ENCODE measurements at places on chromosomes 6 and 20.

DNA sequence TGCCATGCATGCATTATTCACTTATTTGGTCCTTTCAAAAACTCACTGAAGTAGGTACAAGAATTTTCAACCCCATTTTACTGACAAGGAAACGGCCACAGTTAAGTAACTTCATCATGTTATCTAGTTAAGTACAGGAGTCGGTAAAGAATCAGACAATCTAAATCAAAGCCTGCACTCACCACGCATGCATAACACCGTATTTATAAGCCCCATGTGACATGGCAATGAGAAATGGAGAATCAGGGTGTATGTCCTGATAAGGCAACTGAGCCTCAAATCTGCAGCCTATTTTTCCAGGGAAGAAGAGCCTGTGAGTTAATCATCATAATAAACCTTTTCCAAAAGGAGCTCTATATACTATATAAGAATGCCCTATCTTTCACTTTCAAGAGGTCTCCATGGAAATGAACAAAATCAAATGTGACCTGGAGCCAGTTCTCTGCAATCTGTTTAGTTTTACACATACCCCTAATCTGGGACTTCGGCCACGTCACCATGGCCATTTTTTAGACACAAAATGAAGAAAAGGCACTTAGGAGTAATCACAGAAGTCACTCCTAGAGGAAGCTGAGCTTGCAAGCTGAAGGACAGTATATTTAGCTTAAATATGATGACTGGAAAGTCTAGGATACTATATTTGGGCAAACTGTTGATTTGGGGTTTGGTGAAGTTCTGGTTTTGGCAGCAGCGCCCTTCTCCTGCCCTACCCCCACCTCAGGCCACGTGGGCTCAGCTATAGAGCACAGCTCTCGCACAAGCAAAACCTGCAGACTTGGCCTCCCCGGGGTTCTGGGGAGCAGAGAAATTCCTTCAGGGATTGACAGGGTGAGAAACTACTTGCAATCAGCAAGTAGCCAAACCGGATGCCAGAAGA lies 19.2 kb downstream of the TRAM2 start:
- DNase-seq = no peak

GRCh38 chr6:95777338-95777737 lies 200.0 kb downstream of the MANEA start:
- DNase-seq = no peak

GRCh38 chr6:15143086-15143485 lies 102.8 kb upstream of the JARID2 start:
- no peak for DNase-seq

GRCh38 chr6:170182781-170183120 lies 108.1 kb downstream of the DLL1 start:
- no peak for DNase-seq

DNA sequence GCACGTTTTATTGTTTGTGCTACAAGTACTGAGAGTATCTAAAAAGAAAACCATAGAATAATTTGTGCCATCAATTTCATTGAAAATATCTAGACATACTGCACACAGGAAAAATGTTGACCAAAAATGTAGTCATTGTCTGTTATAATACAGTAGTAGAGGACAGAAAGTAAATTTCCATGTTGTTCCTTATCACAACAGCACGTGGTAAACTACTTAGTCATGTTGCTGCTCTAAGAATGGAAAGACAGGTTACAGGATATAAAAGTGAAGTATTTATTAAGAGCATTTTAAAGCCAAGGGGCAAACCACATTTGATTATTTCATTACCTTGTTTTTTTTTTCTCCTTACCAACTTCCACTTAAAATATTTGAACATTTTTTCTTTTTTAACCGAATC lies 89.0 kb upstream of the CEP85L start:
- no peak for DNase-seq

GRCh38 chr20:38805502-38805957 lies at the start of gene PPP1R16B:
TSS of gene PPP1R16B (plus strand) at chr20:38805697. CDS start at chr20:38835926, 30,229 bp downstream.
- peak; percentile 81 for DNase-seq

DNA sequence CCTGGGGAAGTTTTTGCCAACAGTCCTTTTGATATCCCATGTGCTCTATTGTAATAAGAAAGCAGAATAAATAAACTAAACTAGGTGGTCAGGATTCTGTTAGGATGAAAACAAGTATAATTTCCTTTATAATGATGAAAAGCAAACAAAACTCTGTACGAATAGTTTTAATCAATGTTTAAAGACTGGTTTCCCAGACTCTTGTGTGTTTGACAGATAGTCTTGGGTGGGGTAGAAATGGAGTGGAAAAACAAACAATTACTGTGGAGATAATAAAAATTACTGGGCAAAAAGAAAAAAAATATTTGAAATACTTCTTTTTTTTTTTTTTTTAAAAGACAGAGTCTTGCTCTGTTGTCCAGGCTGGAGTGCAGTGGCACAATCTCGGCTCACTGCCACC lies 152.1 kb upstream of the FLRT3 start:
- no peak for DNase-seq

GRCh38 chr6:170451762-170452651 lies 101.1 kb downstream of the PSMB1 start:
- no peak for DNase-seq

Measured in stimulated activated CD8-positive, alpha-beta memory T cell treated with anti-CD3 and anti-CD28 coated beads, Interleukin-2, amount 100 ng/mL, for 48 hours (primary cell).